ENCODE measurements at places on chromosomes 5 and 9. TPM values are rescaled to one million over a fixed set of nuclear protein-coding genes. Genes with fewer than 3 reads are reported as not detected.

GRCh38 chr5:82719368-82719767, 357.8 kb downstream of the TMEM167A start:
- no peak for DNase-seq

G3BP1 gene
- total RNA-seq, result 154 TPM

DNA sequence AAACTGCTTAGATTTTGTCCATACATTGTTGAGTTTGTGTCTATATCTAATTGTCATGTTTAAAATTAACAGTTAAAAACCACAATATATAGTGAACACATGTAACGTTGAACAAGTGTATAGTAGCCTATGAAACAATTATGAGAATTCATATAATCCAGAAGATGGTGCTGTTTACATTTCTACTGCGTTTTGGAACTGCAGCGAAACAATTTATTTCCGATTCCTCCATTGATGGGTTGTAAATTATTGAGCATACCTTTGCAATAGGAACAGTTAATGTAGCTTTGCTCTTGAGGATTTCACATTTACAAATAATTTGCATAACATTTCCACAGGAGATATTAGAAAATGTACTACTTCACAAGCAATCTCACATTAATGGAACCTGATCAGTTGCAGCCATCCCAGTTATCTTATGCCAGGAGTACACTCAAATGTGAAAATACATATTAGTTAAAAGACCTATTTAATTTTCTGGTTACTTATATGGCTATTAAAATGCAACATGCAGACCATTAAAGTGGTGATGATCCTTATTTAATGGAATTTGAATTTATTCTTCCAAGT, 411.8 kb downstream of the CDH10 start:
- no peak for DNase-seq

CERCAM gene
- total RNA-seq, result 22.7 TPM

DNA sequence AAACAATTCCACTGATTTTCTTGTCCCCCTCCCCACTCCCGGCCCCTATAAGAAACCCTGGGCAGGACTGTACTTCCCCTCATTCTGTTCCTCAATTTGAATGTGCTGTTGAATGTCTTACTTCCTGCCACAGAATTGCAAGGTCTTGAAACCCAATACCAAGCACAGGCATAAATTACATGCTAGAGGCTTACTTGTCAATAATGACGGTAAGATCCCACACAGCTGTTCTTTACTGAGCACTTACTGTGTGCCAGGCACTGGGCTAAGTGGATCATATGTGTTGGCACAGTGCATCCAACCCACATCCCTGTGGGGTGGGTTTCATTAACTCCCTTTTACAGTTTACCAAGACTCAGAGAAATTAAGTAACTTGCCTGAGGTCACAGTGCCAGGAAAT, 63.4 kb downstream of the MVB12B start:
- DNase-seq, result no peak

DNA sequence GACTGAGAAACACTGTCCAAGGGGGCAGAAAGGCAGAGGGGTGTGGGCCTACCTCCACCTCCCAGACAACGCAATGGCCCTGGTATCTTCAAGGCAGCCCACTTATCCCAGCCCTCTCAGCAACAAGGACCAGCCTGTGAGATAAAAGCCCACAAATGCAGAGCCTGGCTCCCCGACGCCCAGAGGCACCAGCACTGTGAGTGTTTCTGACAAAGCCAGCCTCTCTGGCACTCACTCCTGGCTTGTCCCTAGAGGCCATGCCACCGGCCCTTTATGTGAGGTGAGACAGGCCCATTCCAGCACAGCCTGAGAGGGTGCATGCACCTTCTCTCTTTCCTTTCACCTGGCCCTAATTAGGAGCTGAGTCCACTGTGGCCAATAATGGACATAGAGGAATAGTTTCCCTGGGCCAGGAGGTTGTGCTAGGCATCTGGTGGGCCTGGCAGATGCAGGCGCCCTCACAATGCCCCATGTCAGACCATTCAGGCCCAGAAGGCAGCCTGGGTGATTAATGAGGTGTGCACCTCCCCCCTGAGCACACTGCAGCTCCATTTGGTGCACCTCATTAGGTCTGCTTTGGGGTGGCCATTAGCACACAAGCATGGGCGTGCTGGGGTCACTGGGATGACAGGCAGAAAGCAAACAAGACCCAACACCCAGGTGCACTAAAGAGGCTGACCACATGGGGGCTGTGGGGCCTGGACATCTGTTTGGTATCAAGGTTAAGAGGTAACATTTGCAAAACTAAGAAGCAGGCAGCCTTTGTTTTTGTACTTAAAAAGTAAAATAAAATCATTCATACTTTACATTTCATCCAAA, 176.0 kb downstream of the MED10 start:
- DNase-seq, result no peak

ADAMTS12 gene
- total RNA-seq, result 3.1 TPM

DNA sequence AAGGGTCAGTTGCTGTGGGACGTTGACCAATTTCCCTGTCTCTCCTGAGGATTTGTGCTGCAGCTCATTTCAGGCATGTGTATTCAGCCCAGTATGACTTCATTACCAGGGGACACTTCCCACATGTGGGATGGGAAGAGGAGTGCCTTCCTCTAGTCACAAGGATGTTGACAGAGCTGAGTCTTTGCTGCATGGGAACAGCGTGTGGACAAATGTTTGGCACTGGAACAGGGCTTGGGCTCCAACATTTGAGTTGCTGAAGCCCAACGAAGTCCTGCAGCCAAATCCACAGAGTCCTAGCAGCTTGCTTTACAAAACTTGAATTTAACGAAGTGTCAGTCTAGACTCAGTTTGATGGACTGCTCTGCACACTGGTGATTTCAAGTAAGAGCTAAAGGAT, 283.2 kb downstream of the SH3GL2 start:
- DNase-seq, result no peak

FOXD4L6 gene
- total RNA-seq, result 0.68 TPM

PCDHGB1 gene
- total RNA-seq, result 1.6 TPM

DNA sequence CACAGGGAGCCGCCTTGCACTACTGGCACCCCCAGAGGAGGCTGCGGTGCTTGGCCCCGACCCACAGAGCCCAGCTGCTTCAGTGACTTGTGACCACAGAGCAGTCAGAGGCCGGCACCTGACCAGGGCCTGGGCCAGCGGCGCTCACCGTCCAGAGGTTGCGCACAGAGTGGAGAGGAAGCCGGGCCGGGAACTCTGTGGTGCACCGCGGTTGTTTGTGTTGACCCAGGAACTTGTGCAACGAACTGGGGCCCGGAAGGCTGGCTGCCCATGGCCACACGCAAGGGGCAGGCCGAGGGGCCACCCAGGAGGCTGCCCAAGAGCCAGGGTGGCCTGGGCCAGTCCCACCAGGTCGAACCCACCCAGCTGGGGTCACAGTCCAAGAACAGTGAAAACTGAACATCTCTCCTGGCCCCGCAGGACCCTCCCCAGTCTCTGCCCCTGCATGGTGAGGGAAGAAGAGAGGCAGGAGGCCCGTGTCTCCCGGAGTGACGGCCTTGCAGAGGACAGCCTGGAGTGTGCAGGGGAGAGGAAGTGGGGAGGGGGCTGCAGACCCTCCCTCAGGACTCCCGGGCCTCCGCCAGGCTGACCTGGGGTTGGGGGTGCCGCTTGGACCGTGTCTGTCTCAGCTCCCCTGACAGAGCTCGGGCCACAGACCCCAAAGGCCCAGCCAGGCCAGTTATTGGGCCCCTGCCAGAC, 42.8 kb upstream of the EGFL7 start:
- peak; percentile 96 for DNase-seq

GRCh38 chr5:72648480-72648879, 141.3 kb upstream of the ZNF366 start:
- no peak for DNase-seq

DNA sequence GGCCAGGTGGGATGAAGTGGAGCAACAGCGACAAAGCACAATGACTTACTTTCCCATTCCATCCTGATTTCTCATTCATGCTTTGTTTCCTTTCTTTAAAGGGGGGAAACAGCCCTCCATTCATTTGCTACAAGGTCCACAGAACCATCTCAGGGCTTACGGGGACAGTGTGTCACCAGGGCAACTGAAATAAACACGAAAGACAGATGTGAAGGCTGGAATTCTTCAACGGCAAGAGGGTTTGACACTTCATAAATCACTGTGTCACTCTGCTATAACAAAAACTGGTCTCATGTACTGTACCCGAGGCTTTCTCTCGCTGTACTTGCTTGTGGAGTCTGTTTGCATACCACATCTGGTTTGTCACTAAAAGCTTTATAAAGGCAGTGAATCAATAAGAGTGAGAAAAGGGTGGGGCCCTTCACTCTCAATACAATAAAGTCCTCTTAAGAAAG, 150.8 kb downstream of the EFNA5 start:
- DNase-seq, result no peak

LRRC19 gene
- total RNA-seq, result not detected
